GM20000 (cell line): ENCODE measurements at places on chromosomes 2 and 18.

DNA sequence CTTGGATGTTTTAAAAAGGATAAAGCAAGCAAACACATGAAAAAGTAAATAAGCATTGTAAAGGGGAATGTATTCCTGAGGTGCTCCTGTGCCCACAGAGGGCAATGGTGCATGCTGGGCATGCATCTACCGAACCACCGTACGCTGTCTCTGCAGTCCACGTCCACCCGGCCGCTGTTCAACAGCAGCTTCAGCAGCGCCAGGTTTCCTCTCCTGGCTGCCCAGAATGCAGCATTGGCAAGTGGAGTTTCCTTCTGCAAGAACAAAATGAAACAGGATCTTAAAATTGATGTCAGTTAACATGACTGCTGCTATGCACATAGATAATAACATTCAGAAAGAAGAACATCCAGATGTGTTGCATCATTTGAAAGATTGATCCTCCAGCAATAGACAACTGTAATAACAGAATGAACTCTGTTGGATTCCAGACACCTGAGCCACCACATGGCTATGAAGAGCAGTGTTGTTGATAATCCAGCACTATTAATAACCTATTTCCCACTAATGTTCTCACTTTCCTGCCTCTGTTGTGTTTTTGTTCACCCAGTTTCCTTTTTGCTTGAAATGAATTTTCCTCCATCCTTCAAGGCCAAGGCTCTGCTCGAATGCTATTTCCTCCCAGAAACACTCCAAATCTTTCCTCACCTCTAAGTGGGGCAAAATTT, 13.6 kb downstream of the ANKRD29 start:
- no peak for DNase-seq

- DNase-seq = no peak
Measured at GRCh38 chr2:234772733-234773060, 179.1 kb upstream of the SH3BP4 start.

DNA sequence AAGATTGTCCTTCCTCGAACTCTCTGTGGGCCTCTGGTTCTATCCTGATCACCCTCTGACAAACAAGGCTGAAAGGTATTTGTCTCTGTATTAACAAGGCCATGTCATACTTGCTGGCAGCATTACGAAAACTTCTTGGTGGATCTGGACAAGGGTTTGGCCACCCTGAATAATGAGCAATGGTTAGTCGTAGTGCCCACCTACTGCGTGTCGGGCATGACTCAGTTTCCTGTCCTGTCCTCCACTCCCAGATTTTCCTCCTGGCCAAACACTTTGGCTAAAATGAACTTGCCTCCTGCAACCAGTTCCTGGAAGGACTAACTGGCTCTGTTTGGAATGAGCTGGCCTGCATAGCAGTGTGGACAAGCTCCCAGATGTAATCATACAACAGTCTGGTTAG, 198.5 kb upstream of the SMIM21 start:
- DNase-seq = no peak

DNA sequence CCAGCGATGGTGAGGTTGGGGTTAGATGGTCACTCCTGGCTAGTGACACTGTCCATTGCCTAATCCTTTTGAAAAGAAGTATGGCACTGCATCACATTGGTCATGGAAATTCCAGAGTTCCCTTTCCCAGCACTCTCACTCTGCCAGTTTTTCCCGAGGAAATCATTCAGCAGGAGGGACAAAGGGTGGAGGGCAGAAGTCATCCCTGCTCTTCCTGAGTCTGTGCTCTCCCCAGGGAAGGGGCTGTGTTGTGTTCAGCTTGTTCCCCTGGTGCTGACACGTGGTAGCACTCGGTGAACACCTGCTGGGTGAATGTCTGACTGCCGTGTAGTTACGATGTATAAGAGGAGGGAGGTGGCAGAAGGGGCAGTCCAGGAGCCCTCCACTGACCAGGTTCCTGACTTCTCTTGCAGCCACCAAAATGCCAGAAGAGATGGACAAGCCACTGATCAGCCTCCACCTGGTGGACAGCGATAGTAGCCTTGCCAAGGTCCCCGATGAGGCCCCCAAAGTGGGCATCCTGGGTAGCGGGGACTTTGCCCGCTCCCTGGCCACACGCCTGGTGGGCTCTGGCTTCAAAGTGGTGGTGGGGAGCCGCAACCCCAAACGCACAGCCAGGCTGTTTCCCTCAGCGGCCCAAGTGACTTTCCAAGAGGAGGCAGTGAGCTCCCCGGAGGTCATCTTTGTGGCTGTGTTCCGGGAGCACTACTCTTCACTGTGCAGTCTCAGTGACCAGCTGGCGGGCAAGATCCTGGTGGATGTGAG, 21.6 kb downstream of the STEAP3 start:
- DNase-seq = no peak

- peak; percentile 70 for DNase-seq
Measured at GRCh38 chr2:208373460-208374089, 33.0 kb upstream of the PTH2R start.

- DNase-seq = peak; percentile 78
Measured at GRCh38 chr18:77000527-77000926, 132.1 kb downstream of the MBP start.

- DNase-seq = no peak
Measured at GRCh38 chr2:38439863-38440262, 62.8 kb upstream of the ATL2 start.

- no peak for DNase-seq
Measured at GRCh38 chr2:119218478-119219064, 5.1 kb upstream of the STEAP3 start.

- no peak for DNase-seq
Measured at GRCh38 chr2:175976391-175977157, 25.5 kb downstream of the LNPK start.

DNA sequence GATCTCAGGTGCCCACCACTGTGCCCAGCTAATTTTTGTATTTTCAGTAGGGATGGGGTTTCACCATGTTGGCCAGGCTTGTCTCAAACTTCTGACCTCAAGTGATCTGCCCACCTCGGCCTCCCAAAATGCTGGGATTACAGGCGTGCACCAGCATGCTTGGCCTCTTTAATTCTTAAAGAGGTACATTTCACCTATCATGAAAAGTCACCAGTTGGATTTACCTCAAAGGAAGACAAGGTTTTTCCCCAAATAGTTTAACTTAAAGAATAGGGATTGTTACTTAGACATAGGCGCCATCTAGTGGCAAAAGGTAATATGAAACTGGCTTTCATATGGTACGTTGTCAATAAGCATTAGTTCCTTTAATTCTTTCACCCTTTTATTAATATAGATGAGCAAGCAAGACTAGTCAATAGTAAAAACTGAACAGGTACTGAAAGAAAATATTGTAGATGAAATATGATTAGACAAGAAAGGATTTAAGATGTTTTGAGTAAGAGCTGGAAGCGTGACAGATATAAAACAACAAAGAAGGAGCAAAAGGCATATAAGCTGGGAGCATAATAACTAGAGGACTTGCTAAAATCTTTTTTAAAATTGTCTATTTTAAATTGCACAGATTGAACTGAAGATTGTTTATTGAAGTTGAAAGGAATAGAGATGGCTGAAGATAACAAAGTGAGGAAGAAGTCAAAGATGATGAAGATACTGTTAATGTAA, 35.0 kb upstream of the PSMD14 start:
- peak; percentile 39 for DNase-seq

DNA sequence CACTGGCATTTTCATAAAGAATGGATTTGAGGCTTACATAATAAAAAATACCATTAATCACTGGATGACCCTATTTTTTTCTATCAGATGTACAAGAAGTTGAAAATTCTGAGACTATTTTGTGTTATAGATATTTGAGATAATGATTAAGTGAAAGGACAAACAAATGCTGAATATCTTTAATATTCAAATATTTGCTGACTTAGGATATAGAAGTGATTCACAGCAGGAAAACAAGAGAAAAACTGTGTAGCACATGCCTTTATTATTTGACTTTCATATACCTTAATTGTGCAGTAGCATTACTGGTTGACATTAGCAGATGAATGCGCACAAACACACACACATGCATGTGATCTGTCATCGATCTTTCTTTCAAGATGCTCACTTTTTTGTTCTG, 766.5 kb downstream of the SATB2 start:
- no peak for DNase-seq

- DNase-seq = no peak
Measured at GRCh38 chr2:28152585-28153280, 239.9 kb upstream of the FOSL2 start.

GRCh38 chr2:197946562-197946961, 142.2 kb downstream of the PLCL1 start:
- DNase-seq = no peak

- DNase-seq = no peak
Measured at GRCh38 chr18:13513021-13513420, 213.3 kb downstream of the FAM210A start.

DNA sequence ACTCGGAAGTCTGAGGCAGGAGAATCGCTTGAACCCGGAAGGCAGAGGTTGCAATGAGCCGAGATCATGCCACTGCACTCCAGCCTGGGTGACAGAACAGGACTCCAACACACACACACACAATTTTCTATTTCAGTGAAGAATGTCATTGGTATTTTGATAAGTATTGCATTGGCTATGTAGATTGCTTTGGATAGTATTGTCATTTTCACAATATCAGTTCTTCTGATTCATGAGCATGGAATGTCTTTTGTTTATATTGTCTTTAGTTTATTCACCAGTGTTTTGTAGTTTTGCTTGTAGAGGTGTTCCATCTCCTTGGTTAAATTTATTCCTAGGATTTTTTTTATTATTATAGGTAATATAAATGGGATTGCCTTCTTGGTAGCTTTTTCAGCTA, 693.4 kb upstream of the SYT4 start:
- DNase-seq = no peak

DNA sequence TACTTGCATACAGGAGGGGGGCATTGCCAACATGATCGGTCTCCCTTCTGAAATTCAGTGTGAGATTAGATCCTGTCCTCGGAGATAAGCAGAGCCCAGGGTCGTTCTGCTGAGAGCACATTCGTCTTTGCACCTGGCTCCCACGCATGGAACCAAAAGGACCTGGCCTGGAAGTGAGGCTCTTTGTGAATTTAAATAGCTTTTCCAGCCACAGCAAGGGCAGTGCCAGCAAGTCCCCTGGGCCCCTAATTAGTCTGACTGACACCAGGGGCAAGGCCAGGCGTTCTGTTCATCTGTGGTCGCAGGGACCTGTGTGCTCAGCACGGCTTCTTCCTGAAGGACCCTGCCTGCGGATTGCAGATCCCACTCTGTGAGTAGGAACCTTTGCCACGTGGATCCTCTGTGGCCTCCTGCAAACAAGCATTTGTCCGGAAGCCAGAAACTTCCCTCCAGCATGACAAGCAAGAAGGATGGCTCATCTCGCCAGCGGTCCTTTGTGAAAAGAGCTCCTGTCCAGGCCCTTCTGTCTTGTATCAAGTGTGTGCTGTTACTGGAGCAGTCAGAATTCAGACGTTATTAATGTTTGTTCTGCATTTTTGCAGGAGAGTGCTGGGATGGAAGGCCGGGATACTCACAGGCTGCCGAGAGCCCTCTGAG, 128.7 kb downstream of the TPO start:
- DNase-seq = no peak

- no peak for DNase-seq
Measured at GRCh38 chr2:233285921-233286320, 21.7 kb upstream of the SAG start.

GRCh38 chr18:55768255-55768654, 180.3 kb upstream of the TCF4 start:
- no peak for DNase-seq

- no peak for DNase-seq
Measured at GRCh38 chr2:172358691-172359556, 68.5 kb upstream of the ITGA6 start.

DNA sequence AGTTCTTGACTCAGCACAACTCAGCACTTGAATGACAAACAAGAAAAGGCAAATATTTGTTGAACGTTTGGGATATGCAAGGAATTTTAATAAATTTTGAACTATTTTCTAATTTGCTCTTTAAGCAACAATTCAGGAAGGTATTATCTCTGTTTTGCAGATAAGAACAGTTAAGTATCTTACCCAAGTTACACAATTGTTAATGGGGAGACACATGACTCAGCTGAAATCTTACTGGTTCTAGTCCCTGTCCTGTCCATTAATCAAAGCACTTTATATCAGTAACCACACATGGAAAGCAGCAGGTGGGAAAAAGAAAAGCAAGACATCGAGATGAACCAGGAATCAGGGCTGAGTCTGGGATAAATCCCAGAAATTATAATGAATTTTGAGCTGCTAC, 493.9 kb upstream of the PIK3C3 start:
- DNase-seq = no peak

- no peak for DNase-seq
Measured at GRCh38 chr18:35703043-35703688, 121.6 kb downstream of the GALNT1 start.

- no peak for DNase-seq
Measured at GRCh38 chr2:69969126-69969983, 7.9 kb upstream of the ASPRV1 start.

GRCh38 chr2:133252780-133253355, 315.4 kb downstream of the NCKAP5 start:
- no peak for DNase-seq

DNA sequence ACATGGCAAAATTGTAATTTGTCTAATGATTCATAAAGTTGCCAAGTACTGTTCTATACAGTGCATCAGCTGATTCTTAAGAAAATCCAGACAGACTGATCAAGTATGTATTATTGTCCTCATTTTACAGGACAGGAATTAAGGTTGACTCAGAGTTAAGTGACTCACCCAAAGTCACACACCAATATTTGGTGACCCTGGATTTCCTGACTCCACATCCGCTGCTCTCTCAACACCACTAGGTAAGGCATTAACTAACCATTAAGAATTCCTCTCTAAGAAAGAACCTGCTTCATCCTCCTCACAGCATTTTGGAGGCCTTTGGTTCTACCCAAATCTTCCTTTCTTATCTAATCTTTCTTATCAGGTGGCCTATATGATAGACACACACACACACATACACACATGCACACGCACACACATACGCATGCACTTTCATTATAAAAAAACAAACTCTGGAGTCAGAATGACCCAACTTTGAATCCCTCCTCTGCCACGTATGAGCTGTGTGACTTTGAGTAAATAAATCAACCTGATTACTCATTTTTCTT, 150.8 kb downstream of the ANKRD44 start:
- no peak for DNase-seq

DNA sequence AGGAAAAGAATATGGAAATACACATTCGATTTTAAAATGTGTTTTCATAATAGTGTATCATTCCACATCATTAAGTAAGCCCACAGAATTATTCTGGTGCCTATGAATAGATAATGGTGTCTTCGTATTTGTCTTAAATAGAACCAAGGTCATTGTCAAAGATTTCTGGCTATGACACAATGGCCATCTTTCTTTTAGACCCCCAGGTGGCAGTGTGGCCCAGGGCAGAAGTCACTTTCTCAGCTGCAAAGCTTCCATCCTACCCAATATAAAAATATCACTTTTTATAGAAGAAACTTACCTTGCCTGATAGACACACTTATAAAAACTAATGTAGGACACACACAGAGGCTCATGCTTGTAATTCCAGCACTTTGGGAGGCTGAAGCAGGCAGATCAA, 57.5 kb downstream of the ZRANB3 start:
- peak; percentile 38 for DNase-seq

- DNase-seq = peak; percentile 49
Measured at GRCh38 chr2:74507926-74508520, 528 bp upstream of the PCGF1 start.

GRCh38 chr2:71282493-71282892, 49.1 kb upstream of the ZNF638 start:
- DNase-seq = no peak
